ENCODE measurements at places on chromosomes 1 and 21.

DNA sequence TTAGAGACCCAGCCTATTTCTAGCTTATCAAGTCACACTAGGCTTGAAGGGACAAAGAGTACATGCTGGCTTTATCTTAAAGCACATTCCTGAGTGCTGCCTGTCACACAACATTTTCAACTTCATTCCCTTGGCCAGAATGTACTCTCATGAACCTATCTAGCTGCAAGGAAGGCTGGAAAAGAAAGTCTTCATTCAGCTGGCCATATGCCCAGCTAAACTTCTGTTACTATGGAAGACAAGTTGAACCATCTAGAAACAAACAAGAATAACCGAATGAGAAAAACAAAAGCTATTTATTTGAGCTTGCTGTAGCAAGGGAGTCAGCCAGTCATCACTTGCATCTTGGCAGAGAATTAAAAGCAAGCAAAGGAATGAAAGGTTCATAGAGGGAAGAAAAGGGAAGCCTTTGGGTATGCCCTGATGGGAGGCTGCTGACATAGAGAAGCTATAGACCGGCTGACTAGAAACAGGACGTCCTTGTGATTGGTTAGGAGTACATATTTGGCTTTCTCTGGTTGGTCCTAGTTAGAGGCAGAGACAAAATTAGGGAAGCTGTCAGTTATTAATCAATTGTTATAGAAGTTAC, 108.4 kb downstream of the NEK7 start:
- DNase-seq, result peak; percentile 9

- DNase-seq, result peak; percentile 13
These were observed 53.5 kb downstream of the CD34 start for GRCh38 chr1:207857447-207857846.

GRCh38 chr1:52037909-52038308, 4.3 kb upstream of the KTI12 start:
- DNase-seq, result no peak

DNA sequence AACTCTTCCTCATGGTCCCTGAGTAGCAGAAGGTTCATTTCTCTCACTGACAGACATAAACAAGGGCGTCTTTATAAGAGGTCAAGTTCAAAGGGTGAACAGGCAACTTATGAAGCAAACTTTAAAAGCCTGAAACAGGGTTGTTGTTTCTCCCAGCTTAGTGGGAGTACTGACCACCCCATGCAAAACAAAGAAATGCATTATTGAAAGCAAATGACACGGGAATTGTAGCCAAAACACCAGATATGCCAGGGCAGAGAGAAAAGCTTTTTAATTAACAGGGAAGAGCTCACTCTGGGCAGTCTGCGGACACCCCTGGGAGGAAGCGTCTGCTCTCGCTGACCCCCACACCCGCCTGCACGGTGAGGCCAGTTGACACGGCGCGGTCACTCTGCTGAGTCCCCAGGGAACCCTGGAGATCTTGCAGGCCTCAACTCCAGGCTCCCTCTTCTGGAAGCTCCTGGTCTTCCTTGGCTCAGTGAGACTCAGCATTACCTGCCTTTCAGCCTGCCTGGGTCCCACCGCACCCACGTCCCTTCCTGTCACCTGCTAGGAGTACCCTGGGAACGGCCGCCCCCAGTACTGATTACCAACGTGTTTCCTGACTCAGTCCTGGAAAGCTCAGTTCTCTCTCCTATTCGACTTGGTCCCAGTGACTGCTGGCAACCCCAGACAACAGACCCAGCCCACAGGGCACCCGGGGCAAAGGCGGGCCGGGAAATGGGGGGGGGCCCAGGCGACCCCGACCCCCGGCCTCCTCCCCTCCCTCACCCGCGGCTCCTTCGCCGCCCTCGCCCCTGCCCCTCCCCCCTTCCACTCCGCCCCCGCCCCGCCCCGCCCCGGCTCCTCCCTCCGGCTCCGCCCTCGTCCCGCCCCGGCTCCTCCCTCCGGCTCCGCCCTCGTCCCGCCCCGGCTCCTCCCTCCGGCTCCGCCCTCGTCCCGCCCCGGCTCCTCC, 972 bp downstream of the CFAP410 start:
- DNase-seq, result peak; percentile 68

DNA sequence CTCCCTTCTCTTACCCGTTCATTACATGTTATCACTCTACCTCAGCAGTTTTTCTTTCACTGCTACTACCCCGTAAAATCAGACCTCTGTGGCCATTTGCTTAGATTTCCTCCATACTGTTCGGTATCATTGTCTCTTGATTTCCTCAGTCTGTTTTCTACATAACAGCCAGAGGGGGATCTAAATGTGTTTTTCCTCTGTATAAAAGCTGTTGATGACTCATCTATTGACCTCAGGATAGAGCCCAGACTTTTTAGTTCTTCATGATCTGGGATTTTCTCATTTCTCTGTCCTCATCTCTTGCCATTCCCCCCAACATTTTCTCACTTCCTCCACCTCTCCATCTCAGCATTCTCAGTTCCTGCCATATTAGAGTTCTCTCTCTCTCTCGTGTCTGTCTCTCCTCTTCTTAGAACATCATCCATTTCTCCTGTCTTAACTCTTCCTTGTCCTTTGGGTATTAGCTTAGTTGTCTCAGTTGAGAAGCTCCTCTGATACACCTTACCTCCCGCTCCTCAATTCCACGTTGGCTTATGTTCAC, 10.5 kb downstream of the OTUD3 start:
- DNase-seq, result no peak

- DNase-seq, result no peak
These were observed 75.5 kb upstream of the PDC start for GRCh38 chr1:186536273-186536890.

- DNase-seq, result no peak
These were observed 32.0 kb downstream of the CCSAP start for GRCh38 chr1:229310833-229311232.

- peak; percentile 9 for DNase-seq
These were observed 1.1 kb upstream of the COA6 start for GRCh38 chr1:234372011-234372757.

- DNase-seq, result peak; percentile 79
These were observed 30.6 kb upstream of the CTPS1 start for GRCh38 chr1:40948741-40949443.

DNA sequence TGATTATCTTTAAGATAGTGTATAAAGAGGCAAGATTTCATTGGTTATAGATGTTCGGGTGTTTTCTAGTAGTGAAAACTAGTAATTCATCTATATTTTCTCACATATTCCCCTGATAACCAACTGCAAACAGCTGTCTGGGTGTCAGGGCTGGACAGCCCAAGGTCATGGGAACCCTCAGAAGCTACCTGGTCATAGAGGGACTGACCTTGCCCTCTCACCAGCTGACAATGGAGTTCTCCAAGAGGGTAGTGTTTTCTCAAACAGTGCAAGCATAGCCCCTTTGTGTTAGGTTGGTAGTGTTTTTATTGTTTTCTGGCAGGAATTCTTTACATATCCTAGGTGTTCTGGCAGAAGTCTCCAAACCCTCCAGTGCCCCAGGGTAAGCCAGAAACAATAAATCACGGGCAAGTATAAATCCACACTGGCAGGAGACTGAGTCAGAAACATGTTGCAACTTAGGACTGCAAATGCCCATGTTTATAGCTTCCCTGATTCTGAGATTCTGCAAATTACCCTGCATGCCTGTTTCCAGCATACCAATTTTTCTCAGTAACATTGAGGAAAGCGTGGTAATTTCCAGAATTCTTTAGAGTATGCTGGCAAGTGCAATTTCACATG, 82.8 kb upstream of the ATP1A1 start:
- DNase-seq, result peak; percentile 94

DNA sequence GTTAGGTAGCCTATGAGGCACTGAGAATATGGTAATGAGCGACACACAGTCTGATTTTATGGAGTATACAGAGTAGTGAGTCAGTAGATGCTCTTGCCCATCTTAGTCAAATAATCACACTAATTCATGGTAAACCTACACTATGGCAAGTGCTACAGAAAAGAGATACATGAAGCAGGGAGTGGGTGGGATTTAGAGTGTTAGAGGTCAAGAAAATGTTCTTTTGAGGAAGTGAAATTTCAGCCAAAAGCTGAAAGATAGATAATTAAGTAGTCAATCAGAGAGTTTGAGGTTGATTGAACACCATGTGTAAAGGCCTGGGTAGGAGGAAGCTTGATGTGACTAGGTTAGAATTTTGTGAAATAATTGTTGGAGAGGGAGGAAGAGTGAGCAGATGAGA, 14.7 kb downstream of the MDM4 start:
- DNase-seq, result no peak

All from epithelial cell of esophagus (primary cell).